ENCODE measurements at places on chromosomes 2 and 18.

DNA sequence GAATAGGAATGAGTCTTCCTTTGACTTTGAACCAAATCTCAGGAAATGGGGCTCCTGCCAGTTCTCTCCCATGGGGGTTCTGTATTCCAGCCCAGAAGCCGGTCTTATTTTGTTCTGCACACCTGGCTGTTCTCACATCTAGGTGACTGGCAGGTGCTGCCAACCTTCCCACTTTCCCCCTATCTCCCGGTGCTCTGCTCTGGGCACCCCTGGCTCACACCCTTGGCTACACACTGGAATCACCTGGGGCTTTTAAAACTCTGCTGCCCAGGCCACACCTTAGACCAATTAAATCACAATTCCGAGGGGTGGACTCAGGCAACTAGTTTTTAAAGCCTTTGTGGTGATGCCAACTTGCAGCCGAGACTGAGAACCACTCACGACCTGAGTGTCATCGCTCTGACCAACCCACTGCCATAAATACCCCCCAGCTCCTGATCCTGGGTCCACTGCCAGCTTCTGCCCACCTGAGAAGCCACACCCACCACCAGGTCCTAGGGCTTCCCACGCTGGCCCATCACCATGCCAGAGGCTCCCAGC is 69.2 kb downstream of the KCNF1 start:
- no peak for DNase-seq

DNA sequence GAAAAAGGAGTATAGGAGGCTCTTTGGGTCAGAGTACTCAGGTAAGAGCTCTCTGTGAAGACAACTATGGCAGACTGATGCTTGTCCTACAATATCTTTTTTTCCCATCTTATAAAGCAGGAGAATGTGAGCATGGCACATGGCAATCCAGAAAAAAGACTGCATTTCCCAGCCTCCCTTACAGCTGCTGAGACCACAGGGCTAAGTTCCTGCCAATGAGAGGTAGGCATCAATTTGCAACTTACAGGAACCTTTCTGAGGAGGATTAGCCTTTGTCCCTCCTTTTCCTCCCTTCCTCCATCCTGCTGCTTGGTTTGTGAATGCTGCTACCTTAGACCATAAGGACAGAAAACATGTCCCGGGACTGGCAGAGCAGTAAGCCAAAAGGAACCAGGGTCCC is 37.8 kb upstream of the ST8SIA5 start:
- no peak for DNase-seq

- no peak for DNase-seq
These were observed 213.6 kb downstream of the RDH14 start for GRCh38 chr2:18346874-18347273.

DNA sequence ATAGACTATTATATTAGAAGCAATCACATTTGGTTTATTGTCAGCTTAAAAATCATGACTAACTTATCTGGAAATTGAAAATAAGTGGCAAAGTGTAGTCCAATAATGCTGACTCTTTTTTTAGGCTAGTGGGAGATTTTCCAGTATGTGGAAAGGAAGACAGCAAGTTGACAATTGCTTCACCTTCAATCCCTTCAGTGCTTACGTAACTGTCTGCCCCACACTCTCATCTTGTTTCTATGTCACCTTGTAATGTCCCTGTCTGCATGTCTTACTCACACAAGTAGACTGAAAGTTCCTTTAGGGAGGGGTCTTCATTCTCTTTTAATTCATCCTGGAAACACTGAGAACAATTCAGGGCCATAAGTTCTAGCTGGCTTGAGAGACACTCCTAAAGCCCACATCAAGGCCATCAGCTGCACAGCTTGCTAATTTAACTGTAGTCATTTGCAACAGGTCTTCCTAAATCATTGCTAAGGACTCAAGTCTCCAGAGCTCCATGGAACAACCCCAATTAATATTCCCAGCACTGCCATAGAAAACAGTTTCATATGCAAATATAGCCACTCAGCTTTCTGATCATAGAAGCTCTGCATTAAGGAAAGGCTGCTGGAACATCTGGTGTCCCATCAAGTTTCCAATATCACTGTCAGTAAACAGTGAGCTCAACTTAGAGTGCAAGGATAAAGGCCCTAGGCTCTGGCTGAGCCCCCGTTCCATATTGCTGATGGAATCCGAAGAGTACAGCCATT is 230.5 kb downstream of the ETAA1 start:
- DNase-seq: no peak

- DNase-seq: no peak
These were observed 38.2 kb downstream of the ANKMY1 start for GRCh38 chr2:240519396-240520129.

DNA sequence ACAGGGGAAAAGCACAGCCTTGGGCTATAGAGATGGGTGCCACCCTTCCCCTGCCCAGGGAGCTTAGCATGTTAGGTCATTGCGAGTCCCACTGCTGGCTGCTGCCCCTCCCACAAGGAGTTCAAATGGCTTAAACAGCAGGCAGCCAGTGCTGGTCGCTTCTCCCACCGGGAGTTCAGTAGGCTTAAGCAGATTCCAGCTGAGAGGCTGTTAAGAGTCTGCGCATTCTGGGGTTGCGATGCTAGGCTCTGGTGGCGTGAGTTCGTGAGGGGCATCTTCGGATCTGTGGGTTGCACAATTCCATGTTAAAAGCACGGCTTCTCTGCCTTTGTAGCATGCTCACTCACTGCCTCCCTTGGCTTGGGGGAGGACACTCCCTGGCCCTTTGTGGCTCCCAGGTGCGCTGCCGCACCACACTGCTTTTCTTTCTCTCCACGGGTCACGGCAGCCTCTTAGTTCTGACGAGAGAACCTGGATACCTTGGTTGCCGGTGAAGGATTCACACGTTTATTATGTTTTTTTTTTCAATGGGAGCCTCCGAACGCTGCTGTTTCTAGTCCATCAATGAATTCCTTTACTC is 93.2 kb downstream of the UNC80 start:
- no peak for DNase-seq

DNA sequence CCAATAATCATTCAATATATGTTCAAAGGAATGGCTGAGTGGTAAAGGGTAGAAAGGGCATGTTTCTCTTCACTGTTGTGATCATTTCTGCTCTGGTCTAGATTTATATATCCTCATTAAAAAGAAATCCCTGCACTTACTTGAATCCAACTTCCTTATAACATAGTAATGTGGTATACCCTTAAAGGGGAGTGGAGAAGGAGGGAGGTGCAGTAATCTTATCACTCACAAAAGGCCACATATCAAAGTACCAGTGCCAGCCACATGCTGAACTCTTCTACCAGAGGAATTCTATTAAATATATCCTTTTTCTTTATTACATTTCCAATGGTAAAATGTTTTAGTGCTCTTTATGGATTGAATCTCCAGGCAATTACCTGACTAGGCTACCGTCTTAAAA is 3.3 kb downstream of the KATNAL2 start:
- no peak for DNase-seq

DNA sequence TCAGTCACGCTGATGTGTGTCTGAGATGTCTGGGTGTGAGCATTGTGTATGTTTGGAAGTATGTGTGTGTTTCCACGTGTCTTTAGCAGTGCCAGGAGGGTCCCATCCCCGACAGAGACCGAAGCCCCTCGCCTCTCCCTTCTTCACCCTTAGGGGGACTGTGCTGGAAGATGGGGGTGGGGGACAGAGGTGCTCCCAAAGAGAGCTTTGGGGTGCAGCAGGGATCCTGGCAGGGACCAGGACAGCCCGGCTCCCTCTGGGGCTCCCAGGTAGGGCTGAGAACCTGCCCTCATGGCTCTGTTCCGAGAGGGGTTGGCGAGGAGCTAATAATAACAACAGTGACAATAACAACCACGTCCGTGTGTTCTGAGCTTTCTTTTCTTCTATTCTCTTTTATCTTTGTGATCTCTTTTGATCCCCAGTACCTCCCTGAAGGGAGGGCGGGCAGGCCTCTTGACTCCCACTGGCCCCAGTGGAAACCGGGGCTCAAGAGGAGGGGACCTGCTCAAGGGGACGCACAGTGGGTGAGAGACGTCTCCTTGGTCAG is 57.6 kb downstream of the SMAD7 start:
- DNase-seq: no peak

- DNase-seq: no peak
These were observed 48.4 kb downstream of the UNC50 start for GRCh38 chr2:98656800-98657199.

DNA sequence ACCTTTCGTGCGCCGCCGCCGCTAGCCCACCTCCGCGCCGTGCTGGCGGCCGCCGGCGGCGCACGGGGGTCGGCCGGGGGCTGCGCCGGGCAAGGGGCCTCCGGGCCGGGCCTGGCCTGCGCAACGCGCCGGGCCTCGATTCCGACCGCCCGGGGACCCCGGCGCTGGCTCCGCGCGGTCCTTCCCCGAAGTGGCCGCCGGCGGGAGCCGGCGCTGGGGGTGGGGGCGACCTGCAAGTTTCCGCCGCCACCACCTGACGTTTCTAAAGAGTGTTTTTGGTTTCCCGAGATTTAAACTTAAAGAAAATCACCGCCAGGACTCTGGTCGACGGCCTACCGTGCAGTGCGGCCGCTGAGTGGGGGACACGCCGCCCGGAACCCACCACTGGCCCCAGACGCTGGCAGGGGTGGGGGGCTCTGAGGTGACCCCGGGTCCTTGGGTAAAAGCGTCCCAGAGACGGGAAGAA is 3.8 kb upstream of the GATA6 start:
- no peak for DNase-seq

DNA sequence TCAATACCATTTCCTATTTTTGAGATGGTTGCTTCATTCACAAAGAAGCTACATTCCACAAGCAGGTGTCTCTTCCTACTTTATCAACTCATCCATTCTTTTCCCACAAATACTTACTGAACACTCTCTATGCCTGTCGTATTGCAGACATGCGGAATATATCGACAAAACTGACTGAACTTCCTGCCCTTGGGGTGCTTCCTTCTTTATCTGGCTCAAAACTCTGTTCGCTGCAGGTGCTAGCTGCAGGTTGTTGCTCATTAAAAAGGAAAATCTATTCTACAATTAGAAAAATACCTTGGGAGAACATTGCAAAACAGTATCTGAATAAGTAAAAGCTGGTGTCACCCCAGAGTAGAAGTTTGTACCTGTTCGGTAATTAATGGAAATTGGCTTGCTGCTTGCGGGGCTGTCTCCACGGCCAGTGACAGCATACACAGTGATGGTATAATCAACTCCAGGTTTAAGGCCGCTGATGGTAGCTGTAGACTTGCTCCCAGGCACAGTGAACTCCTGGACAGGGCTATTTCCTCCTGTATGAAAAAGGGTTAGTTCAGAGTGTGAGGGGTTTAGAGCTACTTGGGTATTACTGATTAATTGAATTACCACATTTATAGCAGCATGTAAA is 52.1 kb downstream of the FN1 start:
- no peak for DNase-seq

DNA sequence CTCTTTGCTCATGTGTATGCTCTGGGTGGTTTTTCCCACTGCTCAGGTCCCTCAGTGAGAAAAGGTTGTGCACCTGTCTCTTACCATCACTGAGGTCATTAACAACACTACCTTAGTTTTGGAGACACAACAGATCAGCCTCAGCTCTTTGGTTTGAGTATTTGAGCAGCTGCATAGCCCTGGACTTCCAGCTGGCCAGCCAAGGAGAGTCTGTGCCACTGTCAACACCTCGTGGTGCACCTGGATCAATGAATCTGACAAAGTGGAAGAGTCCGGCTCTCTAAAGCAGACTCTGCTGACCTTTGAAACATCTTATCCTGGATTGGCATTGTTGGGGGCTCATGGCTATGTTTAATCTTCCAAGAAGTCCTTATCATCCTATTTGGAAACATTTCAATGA is 30.0 kb downstream of the SERPINB8 start:
- no peak for DNase-seq
